ENCODE measurements at places on chromosomes 1 and 21.

DNA sequence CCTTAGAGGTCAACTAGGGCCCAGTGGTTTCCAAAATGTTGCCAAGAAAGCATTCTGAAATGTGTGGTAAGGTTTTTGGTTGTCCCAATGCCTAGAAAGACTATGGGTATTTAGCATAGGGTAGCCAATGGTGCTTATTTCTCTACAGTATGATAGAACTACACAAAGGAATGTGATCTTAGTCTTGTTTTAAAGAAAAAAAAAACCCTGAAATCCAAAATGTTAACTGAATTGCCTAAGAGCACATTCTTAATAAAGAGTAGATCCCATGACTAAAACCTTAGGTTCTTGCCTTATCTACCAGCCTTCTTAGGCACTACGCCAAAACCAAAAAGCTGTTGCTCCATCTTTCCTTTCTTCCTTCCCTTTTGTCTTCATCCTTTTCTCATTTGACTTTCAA lies 428.2 kb downstream of the MRPL39 start:
- no peak for DNase-seq

- DNase-seq = no peak
Measured at GRCh38 chr21:45844181-45844580, 137.4 kb upstream of the COL6A1 start.

DNA sequence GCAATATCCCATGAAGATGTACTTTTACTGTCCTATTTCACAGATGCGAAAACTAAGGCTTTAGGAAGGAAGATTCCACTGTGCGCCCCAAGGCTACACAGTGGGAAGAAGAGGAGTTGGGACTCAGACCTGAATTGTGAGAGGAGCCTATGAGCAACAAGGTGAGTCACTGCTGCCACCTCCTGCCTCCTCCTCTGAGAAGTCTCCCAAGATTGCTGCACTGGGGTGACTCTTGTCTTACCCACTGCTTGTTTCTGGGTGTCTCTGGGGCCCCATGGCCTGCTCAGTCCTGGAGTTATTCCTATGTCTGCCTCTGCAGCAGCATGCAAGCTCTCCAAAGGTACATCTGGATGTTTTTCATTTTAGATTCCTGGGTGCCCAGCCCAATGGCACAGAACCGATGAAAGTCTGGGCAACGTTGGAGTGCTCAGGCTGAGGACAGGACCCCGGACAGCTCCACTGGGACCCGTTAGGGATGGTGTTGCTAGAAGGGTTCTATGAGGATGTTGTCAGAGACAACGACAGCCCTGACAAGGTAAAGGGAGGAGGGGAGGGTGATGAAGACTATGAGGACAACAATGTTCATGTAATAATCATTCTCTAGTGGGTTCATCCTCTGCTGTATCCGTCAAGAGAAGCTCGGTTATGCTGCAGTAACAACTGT lies 11.0 kb upstream of the C1QA start:
- no peak for DNase-seq

GRCh38 chr1:201128476-201128875 lies 1.5 kb upstream of the ASCL5 start:
- DNase-seq = no peak

GRCh38 chr1:183655562-183656075 lies 2.5 kb upstream of the APOBEC4 start:
- DNase-seq = peak; percentile 92

DNA sequence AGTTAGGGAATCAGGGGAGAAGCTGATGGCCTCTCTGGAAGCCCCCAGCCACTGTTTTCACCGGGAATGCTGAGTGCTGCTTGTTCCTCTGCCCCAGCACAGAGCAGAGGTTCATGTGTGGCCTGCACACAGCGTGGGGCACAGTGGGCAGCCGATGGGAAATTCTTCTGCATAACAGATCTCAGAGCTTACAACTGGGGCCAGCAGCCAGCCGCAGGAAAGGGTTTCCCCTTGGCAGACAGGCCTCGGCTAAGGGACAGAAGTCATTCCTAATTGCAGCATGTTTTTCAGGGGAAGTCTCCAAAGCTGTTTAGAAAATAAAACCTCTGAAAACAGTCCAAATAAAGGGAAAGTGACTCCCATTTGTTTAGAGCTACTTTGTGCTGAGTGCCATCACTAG lies 22.6 kb downstream of the HMGB4 start:
- no peak for DNase-seq

DNA sequence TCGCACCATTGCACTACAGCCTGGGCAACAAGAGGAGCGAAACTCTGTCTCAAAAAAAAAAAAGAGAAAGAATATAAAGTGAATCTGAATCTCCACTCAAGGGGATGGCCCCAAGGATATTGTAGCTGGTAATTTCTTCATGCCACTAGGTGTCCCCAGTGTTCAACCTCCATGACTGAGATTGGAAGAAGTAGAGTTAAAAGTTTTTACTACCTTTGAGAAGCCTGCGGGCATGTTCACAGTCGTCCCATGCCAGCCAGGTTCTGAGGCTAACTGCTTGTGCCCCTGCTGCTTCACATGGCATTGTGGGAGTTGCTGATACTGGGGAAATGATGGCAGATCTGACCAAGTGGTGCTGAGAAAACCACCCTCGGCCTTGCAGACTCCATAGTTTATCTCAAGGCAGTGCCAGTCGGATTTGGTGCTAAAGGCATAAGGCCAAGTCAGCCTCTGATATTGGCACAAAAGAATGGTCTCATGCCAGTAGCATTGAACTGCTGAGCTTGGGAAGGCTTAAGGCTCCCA lies 10.8 kb upstream of the SHISA4 start:
- DNase-seq = peak; percentile 30

GRCh38 chr21:33207449-33208149 lies 22.1 kb upstream of the IFNAR2 start:
- DNase-seq = no peak

DNA sequence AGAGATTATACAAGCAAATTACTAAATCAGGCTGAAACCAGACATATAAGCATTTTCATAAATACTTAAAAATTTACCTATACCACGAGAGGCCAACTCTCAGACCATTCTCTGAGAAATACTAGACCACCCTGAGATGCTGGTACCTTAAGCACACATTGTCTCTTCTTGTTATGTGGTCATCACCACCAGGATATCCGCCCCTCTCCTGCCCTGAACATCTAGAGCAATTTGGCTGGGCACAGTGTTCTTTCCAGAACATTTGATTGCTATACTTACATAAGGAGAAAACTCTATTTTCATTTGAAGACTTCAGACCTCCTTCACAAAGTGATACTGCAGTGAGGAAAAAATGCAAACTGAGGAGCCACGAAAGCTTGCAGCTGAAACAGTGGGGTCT lies 36.2 kb upstream of the DUSP10 start:
- DNase-seq = no peak

GRCh38 chr1:163076981-163077761 lies 8.0 kb downstream of the RGS4 start:
- DNase-seq = no peak

DNA sequence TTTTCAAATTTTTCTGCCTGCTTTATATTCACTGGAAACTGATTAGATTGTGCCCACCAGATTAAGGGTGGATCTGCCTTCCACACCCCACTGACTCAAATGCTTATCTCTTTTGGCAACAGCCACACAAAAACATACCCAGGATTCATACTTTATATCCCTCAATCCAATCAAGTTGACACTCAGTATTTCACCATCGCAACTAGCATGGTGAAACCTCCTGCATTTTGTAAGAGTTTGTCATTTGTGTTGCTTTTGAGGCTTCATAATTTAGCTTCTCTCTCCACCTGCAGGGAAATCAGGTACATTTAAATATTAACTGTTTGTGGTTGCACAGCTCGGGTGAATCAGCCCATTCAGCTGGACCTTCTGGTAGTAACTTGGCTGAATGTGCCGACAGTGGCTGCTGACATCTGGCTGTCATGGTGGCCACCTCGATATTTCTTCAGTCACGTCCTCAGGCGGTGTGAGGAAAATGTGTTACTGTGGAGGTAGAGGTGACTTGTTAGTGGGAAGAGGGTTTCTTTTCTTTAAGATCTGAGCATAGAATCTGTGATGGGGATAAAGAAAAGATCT lies 224.0 kb downstream of the PTBP2 start:
- DNase-seq = no peak

DNA sequence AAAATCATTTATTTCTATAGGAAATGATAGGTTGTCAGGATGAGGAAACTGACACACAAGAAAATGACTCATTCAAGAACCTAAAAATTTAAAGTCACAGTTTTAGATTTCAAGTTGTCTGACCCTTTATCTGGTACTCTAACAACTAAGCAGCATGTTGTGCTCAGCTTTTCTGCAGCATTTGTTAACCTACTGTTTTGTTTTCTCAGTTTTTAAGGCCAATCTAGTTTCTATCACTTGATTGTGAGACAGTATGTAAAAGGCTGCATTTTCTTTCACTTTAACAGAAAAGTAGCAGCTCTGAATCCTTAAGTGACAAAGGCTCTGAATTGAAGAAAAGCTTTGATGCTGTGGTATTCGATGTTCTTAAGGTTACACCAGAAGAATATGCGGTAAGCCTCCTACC lies 59.1 kb downstream of the RALGPS2 start:
- no peak for DNase-seq

DNA sequence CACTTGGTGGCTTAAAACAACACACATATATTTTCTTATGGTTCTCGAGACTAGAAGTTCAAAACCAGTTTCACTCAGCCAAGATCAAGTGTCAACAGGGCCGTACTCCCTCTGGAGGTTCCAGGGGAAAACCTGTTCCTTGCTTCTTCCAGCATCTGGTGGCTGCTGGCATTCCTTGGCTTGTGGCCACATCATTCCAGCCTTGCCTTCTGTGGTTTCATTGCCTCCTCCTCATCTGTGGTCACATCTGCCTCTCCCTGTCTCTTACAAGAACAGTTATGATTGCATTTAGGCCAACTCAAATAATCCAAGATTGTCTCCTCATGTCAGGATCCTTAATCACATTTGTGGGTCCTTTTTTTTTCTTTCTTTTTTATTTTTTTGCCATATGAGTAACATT lies 240.7 kb upstream of the HOOK1 start:
- no peak for DNase-seq

- no peak for DNase-seq
Measured at GRCh38 chr1:117795190-117795589, 134.2 kb downstream of the GDAP2 start.

GRCh38 chr21:36087362-36088138 lies 17.7 kb downstream of the CBR1 start:
- DNase-seq = no peak

DNA sequence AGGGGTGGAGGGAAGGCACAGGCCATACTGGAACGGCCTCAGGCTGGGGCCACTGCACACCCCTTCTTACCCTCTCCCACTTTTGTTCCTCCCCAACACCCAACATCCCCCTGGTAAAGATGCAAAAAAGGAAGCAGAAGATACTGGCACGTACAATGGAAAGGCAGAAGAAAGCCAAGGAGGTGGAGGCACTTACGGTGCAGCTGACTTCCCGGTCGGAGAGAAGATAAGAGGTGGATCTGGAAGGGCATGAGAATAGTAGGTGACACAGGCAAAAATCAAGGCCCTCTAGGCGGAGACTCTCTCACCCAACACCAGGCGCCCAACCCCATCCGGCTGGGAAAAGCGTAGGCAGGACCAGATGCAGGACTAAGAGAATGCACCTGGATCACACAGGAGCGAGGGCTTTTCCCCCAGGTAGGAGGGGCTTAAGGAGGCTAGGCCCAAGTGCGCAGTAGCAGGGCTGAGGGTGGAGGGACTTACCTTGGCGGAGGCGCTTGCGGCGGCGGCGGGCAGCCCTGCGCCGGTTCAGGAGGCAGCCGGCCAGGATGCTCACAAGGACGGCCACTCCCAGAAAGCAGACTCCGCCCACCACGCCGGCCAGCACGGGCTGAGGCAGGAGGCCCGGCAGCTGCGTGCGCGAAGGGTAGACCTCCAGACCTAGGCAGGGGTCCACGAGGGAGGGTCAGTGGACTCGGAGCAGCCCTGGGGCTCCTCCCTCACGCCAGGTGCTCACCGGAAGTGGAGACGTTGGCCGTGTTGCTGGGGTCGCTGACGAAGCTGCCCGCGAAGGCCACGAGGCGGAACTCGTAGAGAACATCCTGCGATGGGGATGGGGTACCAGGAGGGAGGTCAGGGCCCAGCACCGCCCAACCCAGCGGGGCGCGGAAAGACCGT lies 4.1 kb upstream of the TAGLN2 start:
- DNase-seq = no peak

GRCh38 chr1:93667642-93668041 lies 14.0 kb downstream of the BCAR3 start:
- no peak for DNase-seq

GRCh38 chr21:31268090-31268489 lies 76.0 kb downstream of the TIAM1 start:
- no peak for DNase-seq

DNA sequence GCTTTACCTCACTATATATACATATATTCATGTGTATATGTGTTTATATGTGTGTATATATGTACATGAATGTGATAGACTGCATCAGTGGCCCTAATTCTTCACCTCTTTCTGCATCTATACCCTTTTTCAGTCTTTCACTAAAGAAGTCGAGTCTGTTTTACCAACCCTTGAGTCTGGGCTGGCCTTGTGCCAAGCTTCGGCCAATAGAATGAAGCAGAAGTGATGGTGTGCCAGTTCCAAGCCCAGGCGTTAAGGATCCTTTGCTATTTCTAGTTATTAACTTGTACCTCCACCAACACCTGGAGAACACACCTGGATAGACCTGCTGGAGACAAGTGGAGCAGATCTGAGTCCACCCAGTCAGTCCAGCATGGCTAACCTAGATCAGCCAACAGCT lies 61.6 kb upstream of the PPM1J start:
- DNase-seq = no peak

DNA sequence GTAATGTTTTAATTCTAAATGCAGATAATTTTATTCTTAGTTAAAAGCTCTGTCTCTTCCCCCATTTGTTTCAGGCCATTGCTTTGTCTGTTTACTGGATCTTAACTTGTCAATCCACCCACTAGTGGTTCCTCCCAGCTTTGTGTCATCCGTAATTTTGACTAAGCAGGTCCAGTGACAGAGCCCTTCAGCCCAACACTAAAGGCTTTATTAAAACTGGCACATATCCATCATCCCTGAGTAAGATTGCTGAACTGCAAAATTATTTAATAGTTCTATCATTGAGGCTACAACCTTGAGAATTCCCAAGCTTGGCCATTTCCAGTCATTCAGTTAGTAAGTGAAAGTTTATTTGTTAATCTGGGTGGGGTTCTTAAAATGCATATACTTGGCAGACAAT lies 96.7 kb downstream of the NGF start:
- DNase-seq = no peak

All from NCI-H1694 treated with DMSO at 0.1 percent for 48 hours (cell line).